Hematopoietic multipotent progenitor cell treated with erythropoietin and hydrocortisone succinate and interleukin-3 and kit ligand, for 6 days (in vitro differentiated cells): ENCODE measurements at places on chromosomes 4 and X.

- DNase-seq = no peak
Measured at GRCh38 chr4:145189981-145190380, 9.6 kb upstream of the OTUD4 start.

GRCh38 chrX:109360301-109360700 lies 121.6 kb downstream of the GUCY2F start:
- no peak for DNase-seq

GRCh38 chrX:136205882-136206380 lies 45.3 kb downstream of the MAP7D3 start:
- no peak for DNase-seq

- DNase-seq = no peak
Measured at GRCh38 chr4:3368841-3369760, 72.7 kb upstream of the HGFAC start.

- no peak for DNase-seq
Measured at GRCh38 chr4:40285692-40286091, 49.4 kb upstream of the CHRNA9 start.

DNA sequence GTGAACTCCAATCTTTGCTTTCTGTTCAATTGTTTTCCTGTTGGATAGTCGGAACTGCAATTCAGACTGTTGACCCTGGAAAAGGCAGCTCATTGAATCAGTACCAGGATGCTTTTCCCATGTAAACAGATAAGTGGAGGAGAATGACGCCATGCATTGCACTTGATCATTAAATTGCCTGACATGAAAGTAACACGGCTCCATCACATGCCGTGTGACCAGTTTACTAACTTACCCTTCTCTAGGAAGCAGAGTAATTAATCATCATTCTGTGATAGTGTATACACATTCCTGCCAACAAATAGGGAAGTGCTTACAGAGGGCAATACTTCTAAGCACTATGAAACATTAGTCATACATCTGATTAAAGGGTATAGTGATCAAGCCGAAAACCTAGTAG lies 101.4 kb downstream of the PPARGC1A start:
- DNase-seq = no peak

GRCh38 chr4:100162027-100162685 lies 28.1 kb downstream of the DDIT4L start:
- DNase-seq = no peak

DNA sequence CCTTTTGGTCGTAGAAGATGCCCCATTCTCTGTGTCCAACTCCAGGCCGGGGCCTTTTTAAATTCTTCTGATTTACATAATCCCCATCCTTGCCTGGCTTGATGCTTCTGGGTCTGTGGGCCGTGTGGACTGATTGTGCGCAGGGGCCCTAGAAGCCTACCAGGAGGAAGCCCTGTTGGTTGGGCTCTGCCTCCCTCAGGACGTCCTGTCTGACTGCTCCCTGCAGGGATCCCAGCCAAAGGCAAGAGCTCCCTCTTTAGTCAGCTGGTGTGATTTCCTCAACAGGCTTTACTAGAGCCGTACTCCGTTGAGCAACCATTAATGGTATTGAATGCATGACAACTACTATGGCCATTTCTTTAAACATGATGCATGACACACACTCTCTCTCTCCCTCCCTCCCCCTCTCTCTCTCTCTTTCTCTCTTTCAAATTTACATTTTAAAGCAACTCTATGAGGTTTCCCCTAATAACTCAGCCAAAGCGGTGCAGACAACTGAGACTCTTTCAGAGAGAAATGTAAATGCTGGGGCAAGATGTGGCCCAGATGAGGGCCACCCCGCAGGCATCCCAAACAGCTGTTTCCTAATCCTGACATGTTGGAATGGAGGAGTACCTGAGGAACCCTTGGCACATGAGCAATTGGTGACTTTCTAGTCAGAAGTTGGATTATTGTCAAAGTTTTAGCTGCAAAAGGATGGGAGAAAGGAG lies 117.3 kb downstream of the DRD5 start:
- DNase-seq = peak; percentile 36

DNA sequence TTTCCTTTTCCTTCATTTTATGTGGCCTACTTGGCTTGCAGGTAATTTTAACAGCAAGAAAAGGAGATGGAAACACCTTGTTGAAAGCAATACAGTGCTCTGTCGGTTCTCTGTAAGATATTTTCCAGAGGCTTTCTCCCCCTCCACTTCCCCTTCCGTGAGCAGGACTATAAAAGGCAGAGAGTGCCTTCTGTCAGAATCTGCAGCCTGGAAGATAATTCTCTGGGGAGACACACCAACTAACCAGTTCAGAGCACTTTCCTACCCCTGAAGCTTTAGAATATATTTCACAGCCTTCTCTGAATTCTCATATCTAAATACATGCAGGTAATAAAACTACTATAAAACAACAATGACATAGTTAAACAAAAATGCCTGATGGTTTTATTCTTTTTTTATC lies 141.1 kb downstream of the IDS start:
- DNase-seq = peak; percentile 2

DNA sequence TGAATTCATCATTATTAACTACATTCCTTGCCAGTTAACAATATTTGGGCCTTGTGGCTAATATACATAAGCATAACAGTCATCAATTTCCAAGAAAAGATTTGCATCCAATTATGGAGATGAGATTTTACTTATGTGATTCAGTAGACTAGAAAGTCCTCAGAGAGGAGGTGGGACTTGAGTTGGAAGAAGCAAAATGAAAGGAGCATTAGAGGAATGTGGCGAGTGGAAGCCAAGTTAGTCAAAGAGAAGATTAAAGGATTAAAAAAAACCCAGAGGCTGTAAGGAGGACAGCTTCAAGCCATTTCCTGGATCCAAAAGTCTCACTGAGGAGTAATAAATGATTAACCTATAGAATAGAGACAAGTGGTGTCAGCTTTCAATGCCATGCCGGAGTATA lies 1099.4 kb upstream of the IGFBP7 start:
- no peak for DNase-seq
